Stimulated activated CD8-positive, alpha-beta memory T cell treated with anti-CD3 and anti-CD28 coated beads, Interleukin-15, amount 100 ng/mL, for 48 hours (primary cell): ENCODE measurements at places on chromosomes 2 and 18.

DNA sequence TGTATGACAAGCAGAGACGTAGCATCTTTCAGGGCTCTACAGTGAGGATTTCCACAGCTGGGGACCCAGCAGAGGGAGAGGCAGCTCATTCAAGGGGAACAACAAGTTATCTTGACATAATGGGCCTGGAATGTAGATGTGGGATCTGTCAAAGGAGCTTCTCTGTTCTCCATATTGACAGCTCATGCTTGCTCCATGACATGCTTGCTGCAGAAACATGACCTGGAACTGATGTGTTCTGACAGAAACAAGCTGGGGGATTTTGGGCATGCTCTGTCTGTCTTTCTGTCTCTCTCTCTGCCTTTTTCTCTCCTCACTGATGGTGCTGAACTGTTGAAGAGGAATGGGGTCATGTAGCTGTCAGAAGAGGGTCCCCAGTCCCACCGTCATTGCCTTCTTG is 79.6 kb downstream of the MMADHC start:
- DNase-seq = no peak

- DNase-seq = no peak
These were observed 160.9 kb downstream of the FAM124B start for GRCh38 chr2:224241001-224241400.

GRCh38 chr2:26635401-26635800 is 5.8 kb downstream of the CIB4 start:
- no peak for DNase-seq

DNA sequence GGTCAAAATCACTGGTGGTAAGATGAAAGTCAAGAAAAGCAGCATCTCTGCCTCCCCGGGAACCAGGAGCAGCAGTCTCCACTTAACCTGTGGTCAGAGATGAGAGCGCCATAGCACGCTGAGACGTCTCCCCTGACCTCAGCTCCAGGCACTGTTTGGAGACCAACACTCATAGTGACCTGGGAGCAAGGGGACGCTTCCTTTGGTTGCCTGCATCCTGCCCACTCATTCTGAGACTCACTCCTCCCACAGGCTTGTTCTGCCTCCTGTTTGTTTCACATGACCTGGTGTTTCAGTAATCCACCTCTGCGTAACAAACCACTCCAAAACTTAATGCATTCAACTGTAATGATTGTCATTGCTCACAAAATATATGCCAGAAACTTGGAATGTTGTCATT is 139.3 kb downstream of the ACOXL start:
- no peak for DNase-seq

DNA sequence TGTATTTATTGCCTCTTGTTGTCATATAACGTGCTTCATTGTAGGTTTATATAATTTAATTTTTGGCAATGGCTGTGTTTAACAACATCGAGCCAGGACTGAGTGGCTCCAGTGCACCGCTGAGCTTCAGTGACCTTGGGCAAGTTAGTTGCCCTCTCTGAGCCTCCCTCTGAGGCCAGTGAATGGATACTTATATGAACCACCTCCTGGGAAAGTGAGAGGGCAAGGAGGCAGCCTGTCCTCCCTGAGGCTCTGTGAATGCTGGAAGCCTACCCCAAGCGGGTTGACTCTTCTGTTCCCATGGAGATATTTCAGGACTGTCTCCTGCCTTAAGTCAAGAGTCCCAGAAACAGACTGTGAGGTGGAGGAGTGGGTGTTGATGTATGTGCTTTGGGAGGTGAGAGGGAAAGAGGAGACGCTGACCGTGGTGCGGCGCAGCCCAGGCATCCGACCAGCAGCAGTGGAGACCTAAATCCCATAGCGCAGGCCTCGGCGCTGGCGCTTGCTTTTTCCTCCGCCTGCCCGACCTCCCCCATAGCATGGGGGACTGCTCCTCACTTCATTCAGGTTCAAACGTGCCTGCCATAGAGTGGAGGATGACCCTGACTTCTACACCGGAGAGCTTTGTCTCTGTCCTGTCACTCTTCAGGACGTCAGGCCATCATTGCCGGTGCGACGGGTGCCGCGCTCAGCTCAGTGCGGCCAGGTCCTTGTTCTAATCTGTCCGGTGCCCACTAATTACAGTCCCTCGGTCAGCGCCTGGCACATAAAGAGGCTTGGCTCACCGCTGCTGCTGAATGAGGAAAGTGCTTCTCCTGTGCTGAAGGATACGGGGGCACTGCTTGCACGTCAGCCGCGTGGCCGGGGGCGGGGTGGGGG is 167.3 kb upstream of the HS6ST1 start:
- DNase-seq = no peak
